ENCODE measurements at places on chromosomes 5 and 9. TPM values are rescaled to one million over a fixed set of nuclear protein-coding genes. Genes with fewer than 3 reads are reported as not detected.

The GABRA1 gene
- total RNA-seq = not detected

The PAEP gene
- not detected for total RNA-seq

The CEP120 gene
- 31.4 TPM for total RNA-seq

The GEMIN5 gene
- total RNA-seq = 15.7 TPM

The C9 gene
- total RNA-seq = not detected

The C5orf46 gene
- total RNA-seq = not detected

All from activated CD4-positive, alpha-beta T cell treated with anti-CD3 and anti-CD28 coated beads, Interleukin-2, amount 10 ng/mL, durations not matched to agents 7 days and 5 days (primary cell).